ENCODE measurements at places on chromosomes 3 and 15. TPM values are rescaled to one million over a fixed set of nuclear protein-coding genes. Genes with fewer than 3 reads are reported as not detected.
A peak's percentile ranks its signal among the peaks of the same experiment; 100 is the strongest.

DNA sequence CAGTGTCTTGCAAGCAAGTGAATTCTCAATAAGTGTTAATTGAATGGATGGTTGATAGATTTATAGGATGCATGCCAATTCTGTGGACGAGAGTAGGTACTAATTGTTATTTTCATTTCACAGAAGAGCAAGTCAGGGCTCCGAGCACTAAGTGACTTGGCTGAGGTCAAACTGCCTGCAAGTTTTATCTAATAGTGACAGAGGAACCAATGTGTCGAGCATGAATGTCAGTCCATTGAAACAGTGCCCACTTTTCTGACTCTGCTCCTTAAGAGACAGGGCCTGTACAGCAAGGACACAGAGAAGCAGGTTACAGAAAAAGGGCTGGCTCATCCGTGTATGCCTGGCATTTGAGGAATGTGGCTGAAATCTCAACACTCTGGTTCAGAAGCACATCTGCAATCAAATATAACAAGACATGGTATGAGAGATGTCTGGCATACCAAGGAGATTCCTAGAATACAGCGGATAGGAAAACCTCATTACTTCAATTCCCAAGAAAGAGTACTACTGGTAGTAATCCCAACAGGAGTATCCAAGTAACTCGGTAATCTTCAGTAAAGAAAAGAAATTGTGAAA lies 6.0 kb upstream of the B3GNT5 start:
- DNase-seq = no peak

DNA sequence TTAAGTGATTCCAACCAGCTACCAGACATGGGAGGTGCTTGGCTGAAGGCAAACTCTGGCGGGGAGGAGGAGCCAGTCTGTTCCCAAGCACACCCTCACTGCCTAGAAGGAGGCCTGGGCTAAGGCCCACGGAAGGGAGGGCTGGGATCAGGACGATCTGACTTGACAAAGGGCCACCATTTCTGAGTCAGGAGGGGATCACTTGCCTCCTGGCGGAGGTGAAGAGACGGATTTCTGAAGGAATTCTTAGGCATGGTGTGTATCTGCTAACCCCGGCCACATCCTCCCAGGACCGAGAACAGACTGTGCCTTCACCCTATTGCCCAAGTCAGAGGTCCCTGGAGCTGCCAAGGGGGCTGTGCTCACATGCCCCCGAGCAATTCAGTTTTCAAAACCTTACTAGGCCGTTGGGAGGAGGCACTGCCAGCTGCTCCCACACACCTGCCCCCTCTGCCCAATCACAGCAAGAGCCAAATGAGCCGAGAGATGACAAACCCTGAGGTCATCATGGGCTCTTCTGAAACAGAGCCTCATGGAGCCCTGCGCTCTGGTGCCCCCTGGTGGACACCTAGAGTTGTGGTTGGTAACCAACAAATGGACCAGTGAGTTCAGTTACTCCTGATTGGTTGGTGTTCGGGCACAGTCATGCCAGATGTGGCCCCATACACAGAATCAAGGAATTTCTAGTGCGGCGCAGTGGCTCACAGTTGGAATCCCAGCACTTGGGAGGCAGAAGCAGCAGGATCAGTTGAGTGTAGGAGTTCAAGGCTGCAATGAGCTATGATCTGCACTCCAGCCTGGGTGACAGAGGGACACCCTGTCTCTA lies 6.5 kb upstream of the TNK2 start:
- DNase-seq = peak; percentile 97

DNA sequence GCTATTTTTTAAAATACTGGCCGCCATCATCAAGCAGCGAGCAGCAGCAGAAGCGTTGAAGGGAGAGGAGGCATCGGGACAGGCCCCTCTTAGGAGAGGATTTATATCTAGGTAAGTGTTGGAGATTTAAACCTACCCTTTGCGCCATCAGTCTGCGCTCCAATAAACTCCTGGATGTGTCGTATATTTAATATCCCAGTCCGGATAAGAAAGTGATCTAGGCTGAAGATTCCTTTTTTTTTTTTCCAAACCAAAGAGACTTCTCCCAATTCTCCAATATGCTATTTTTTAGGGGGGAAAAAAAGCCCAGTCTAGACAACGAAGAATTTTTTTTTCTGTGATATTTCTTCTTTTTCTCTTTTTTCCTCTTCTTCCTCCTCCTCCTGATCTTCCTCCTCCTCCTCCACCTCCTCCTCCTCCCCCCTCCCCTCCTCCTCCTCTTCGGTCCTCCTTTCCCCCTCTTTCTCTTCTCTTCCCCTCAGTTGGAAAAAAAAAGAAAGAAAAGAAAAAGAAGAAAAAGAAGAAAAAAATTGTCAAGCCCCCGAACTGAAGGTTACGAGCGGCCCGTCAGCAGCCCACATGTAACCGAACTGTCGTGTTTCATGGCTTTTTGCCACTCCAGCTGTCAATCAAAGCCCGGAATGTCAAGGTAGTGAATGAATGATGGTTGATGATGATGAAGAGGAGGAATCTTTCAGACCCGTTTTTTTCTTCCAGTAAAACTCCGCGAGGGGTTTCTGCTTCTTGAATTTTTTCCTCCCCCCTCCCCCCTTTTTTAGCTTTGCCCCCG lies 835 bp downstream of the MEIS2 start:
- DNase-seq = no peak

GRCh38 chr3:168545591-168545990 lies 449.9 kb upstream of the GOLIM4 start:
- no peak for DNase-seq

The PRICKLE2 gene
- polyA plus RNA-seq = not detected

The SNRK gene
- 12.8 TPM for polyA plus RNA-seq
